ENCODE measurements at places on chromosomes 6 and 20. TPM values are rescaled to one million over a fixed set of nuclear protein-coding genes. Genes with fewer than 3 reads are reported as not detected.

SPATA25 gene
- not detected for polyA plus RNA-seq

CLIC5 gene
- polyA plus RNA-seq = 0.09 TPM

RIPPLY2 gene
- polyA plus RNA-seq = 0.60 TPM

APOM gene
- polyA plus RNA-seq = 2.6 TPM

SEMG2 gene
- not detected for polyA plus RNA-seq

OR2J3 gene
- not detected for polyA plus RNA-seq

NMBR gene
- polyA plus RNA-seq = not detected

HEY2 gene
- polyA plus RNA-seq = not detected

FAM83C gene
- polyA plus RNA-seq = 12.6 TPM

TRDN gene
- polyA plus RNA-seq = not detected

BNIP5 gene
- polyA plus RNA-seq = not detected

IMPG1 gene
- not detected for polyA plus RNA-seq

CCR6 gene
- polyA plus RNA-seq = not detected

OPN5 gene
- 0.04 TPM for polyA plus RNA-seq

HCK gene
- polyA plus RNA-seq = not detected

OR12D3 gene
- polyA plus RNA-seq = not detected

BPIFB1 gene
- polyA plus RNA-seq = not detected

UNC5CL gene
- 0.50 TPM for polyA plus RNA-seq

PTPRA gene
- polyA plus RNA-seq = 39.9 TPM

BPIFA1 gene
- not detected for polyA plus RNA-seq

BHLHE23 gene
- polyA plus RNA-seq = not detected

TNF gene
- polyA plus RNA-seq = 2.3 TPM

CHRNA4 gene
- not detected for polyA plus RNA-seq

FOXA2 gene
- 0.36 TPM for polyA plus RNA-seq

MEI4 gene
- polyA plus RNA-seq = 0.01 TPM

DBNDD2 gene
- polyA plus RNA-seq = 33.8 TPM

ERVFRD-1 gene
- not detected for polyA plus RNA-seq

LRRC1 gene
- polyA plus RNA-seq = 18.5 TPM

CDSN gene
- polyA plus RNA-seq = 4.0 TPM

TMEM244 gene
- not detected for polyA plus RNA-seq

IBTK gene
- polyA plus RNA-seq = 15.9 TPM

PKIG gene
- polyA plus RNA-seq = 6.6 TPM

ANGPT4 gene
- polyA plus RNA-seq = not detected

RNF39 gene
- 4.4 TPM for polyA plus RNA-seq

TBXT gene
- not detected for polyA plus RNA-seq

ESR1 gene
- 0.77 TPM for polyA plus RNA-seq
